Stimulated activated naive CD8-positive, alpha-beta T cell treated with anti-CD3 and anti-CD28 coated beads, Interleukin-15, Interleukin-2, amounts not matched to agents 100 U/mL and 50 U/mL, for 24 hours (primary cell): ENCODE measurements at places on chromosomes 11 and 22.
A peak's percentile ranks its signal among the peaks of the same experiment; 100 is the strongest.

- DNase-seq = no peak
These were observed 51.0 kb downstream of the TRAF6 start for GRCh38 chr11:36459046-36459445.

DNA sequence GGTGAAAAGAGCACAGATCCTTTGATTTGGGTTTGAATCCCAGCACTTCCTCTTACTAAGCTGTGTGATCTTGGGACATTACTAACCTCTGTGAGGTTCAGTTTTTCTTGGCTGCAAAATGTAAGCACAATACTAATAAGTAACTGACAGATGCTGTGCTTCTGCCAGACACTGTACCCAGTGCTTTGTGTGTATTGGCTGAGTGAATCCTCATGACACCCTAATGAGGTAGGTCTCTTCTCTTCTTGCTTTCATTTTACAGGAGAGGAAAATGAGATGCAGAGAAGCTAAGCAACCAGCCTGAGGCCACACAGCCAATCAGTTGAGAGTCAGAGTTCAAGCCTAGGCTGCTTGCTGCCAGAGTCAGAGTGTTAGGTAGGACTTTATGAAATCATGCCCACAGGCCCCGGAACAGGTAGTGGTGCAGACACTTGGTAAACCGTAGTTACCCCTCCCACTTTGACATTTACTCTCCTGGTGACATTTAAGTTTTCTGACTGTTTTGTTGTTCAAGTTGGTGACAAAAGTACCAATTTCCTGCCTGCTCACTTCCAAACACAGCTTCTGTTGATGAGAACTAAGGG is 21.2 kb downstream of the PTPRJ start:
- peak; percentile 75 for DNase-seq

DNA sequence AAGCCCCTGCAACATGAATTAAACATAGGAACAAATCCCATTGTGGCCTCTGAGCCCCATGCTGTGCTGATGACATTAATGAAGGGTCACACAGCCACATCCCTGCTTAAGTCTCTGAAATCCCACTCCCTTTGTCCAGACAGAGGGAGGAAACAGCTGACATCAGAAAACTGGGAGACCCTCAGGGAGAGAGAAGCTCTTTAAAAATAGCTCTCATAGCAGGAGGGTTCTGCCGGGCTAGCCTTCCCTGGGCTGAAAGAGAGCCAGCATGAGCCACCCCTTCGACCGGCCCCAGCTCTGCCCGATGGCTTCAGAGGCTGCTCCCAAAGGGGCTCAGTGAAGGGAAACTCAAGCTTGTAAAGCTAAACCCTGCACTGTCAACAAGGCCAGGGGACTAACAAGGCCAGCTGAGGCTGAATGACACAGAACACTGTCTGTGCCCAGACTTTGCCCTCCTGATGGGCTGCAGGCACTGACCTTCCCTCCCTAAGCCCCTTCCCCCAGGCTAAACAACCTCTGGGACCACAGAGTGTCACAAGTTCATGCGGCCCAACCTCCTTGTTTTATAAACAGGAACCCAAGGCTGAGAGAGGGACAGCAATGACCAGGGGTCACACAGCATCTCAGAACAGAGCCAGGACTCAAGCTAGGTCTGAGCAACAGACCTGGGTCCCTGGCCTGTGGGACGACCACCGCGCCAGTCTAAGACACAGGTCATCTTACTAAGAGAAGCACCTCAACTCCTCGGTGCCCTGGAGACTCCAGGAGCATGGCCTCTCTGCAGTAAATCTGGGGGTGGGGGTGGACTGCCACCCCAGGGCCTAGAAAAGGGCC is 163.8 kb downstream of the CHST1 start:
- DNase-seq = no peak

DNA sequence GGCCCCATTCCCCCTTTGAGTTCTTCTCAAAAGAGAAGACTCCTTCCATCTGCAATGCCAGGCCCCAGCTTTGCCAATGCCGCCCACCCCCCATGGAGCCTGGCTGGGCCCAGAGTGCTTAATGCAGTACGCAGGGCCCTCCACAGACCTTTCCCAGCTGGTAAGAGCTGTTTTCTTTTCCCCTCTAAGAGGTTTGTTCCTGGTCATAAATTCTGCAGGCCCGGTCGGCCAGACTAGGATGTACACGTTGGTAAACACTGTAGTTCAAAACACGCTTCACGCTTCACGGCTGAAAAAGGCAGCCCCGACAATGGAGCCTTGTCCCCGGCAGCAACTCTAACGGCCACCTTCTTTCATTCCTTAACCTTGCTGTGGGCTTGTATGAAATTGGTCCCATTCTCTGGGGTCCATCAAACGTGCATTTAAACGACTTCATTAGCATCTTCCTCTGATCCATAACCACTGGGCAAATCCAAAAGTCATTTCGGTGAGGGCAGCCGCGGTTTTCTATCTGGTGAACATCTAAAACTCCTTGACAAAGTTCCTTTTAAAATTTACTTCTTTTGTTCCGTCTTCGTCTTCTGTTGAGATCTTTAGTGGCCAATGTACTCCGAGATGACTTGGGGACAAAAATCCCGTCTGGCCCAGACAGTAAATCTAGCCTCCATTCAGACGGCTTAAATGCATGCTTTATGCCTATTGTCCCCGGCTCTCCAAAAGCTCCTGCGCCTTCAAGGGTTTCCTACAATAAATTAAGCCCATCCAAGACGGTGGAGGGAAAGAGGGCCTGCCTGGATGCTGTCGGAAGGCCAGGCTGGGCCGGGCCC is 60.0 kb upstream of the MYEOV start:
- DNase-seq = no peak

DNA sequence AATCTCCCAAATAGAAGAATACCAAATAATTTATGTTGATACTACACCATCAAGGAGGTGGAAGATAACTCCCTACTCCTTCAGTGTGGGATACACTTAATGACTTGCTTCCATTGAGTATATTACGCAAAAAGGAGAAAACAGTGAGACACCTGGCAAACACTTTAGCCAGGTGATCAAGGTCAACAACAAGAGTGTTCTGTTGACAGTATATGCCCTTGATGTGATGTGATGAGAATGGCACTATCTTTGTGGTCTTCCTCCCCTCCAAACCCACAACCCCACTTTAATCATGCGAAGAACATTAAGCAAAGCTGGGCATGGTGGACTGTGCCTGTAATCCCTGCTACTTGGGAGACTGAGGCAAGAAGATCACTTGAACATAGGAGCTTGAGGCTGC is 26.0 kb downstream of the MAPK1 start:
- DNase-seq = no peak

- no peak for DNase-seq
These were observed 53.1 kb upstream of the THY1 start for GRCh38 chr11:119476038-119476437.

GRCh38 chr22:29647954-29648737 is 44.7 kb downstream of the NF2 start:
- DNase-seq = no peak

GRCh38 chr11:126704096-126704495 is 296.5 kb downstream of the KIRREL3 start:
- DNase-seq = no peak

GRCh38 chr11:8106679-8107078 is 25.7 kb downstream of the TUB start:
- no peak for DNase-seq

- no peak for DNase-seq
These were observed 43.4 kb upstream of the COMT start for GRCh38 chr22:19898145-19898544.

- DNase-seq = no peak
These were observed 1.3 kb upstream of the ZBTB16 start for GRCh38 chr11:114058026-114058706.

- DNase-seq = no peak
These were observed 8.2 kb downstream of the TRPM5 start for GRCh38 chr11:2436013-2436520.

DNA sequence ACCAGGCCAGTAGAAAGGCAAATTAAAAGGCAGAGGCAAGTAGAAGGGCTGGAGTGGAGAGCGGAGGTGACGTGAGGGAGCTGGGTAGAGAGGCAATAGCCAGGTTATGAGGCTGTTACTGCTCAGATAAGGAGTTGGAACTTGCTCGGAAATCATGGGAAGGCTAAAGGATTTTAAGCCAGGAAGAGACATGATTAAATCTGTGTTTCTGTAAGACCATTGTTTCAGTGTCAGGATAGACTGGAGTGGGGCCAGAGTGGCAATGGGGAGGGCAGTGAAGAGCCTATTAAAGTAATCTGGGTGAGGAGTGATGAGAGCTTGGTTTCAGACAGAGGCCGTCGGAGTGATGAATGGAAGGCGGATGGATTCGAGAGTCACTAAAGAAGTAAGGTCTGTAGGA is 39.0 kb downstream of the GRAMD1B start:
- DNase-seq = no peak

GRCh38 chr11:73750228-73750627 is 10.6 kb downstream of the RAB6A start:
- no peak for DNase-seq

GRCh38 chr11:115290893-115291292 is 213.3 kb downstream of the CADM1 start:
- no peak for DNase-seq

GRCh38 chr22:19916006-19916405 is 25.6 kb upstream of the COMT start:
- DNase-seq = no peak

- no peak for DNase-seq
These were observed 49.8 kb downstream of the APIP start for GRCh38 chr11:34866375-34866774.

GRCh38 chr22:43833286-43834240 is 21.5 kb upstream of the EFCAB6 start:
- no peak for DNase-seq

GRCh38 chr11:26741036-26741435 is 19.2 kb upstream of the SLC5A12 start:
- no peak for DNase-seq

GRCh38 chr11:1757861-1758610 is 5.7 kb downstream of the CTSD start:
- peak; percentile 74 for DNase-seq

- peak; percentile 82 for DNase-seq
These were observed 21.5 kb downstream of the CYTH4 start for GRCh38 chr22:37303821-37304274.

- DNase-seq = peak; percentile 85
These were observed 3.6 kb downstream of the SEPTIN5 start for GRCh38 chr22:19717691-19718455.

DNA sequence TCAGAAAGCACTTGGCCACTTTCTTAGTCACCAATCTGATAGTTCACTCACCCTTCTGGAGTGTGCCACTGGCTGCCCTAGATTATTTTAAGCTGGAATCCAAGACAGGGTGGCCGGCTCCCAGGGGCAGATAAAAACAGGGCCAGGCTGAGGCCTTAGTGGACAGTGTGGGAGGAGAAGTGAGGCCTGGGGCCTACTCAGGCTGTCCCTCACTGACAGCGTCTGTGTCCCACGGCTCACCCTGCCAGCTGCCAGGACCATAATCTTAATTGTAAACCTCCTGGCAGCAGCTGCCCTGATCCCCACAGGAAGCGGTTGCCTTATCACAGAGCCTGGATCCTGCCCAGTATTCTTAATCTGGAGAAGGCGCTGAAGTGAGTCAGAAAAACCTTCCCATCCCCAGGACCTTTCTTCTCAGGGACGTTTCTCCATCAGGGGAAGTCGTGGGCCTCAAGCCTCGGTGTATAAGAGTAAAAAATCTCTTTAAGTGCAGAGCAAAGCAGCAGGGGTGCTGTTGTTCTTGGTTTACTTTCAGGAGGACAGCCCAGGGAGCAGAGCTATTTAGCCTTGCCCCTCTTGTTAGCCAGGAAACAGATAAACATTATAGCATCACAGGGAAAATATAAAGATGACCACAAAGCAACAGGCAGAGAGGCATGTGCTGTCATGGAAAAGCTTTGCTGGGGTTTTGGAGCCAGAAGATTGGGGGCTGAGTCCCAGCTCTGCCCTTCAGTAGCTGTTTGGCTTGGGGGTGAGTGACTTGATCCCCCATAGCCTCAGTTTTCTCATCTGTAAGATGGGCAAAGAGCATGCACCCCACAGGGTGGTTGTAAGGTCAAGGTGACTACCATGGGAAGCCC is 39.6 kb downstream of the TSPAN18 start:
- no peak for DNase-seq

DNA sequence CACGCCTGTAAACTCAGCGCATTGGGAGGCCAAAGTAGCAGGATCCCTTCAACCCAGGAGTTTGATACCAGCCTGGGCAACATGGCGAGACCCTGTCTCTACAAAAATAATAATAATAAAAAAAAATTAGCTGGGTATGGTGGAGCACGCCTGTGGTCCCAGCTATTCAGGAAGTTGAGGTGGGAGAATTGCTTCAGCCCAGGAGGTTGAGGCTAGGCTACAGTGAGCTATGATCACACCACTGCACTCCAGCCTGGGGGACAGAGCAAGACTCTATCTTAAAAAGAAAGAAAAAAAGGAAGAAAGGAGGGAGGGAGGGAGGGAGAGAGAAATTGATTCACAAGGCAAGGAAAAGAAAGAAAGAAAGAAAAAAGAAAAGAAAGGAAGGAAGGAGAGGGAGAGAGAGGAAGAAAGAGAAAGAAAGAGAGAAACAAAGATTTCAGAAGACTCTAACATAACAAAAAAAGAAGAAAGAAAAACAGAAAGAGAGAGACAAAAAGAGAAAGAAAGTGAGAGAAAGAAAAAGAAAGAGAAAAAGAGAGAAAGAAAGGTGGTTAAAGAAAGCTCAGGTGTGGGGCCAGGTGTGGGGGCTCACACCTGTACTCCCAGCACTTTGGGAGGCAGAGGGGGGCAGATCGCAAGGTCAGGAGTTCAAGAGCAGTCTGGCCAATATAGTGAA is 37.3 kb upstream of the MYH9 start:
- no peak for DNase-seq

DNA sequence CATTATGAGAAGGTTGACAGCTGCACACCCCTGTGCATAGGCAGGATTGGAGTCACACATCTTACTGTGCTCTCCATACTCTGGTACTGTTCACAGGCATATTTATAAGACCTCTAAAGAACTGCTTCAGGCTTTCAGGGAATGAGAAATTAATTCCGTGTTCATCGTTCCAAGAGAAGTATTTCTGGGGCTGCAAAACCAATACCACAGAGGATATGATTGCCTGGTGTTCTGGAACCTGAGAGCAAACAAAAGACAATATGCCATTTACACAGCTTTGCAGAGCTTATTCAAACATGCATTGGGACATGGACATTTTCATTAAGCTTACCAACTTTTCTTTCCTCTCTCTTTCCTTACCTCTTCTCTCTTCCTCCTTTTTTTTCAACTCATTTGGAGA is 388.7 kb downstream of the NTM start:
- no peak for DNase-seq

GRCh38 chr11:104442321-104442720 is 278.4 kb upstream of the PDGFD start:
- no peak for DNase-seq

GRCh38 chr11:7448201-7448600 is 37.1 kb upstream of the OLFML1 start:
- DNase-seq = no peak

DNA sequence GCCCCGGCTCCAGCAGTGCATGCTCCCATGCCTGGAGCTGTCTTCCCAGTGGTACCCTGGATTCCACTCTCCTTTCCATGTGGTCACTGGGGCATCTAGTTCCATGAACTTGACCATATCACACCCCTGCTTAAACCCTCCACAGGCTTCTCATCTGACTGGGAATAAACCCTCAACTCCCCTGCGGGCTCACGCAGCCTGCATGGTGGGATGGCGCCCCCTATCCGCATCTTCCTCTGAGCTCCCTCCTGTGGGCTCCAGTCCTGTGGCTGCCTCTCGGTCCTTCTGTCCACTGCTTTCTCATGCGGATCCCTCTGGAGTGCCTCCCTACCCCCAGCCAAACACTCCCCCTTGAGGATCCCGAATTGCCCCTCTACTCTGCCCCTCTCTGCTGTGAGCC is 41.4 kb upstream of the TTLL12 start:
- peak; percentile 56 for DNase-seq
